ENCODE measurements at places on chromosomes 3 and 15. TPM values are rescaled to one million over a fixed set of nuclear protein-coding genes. Genes with fewer than 3 reads are reported as not detected.

DNA sequence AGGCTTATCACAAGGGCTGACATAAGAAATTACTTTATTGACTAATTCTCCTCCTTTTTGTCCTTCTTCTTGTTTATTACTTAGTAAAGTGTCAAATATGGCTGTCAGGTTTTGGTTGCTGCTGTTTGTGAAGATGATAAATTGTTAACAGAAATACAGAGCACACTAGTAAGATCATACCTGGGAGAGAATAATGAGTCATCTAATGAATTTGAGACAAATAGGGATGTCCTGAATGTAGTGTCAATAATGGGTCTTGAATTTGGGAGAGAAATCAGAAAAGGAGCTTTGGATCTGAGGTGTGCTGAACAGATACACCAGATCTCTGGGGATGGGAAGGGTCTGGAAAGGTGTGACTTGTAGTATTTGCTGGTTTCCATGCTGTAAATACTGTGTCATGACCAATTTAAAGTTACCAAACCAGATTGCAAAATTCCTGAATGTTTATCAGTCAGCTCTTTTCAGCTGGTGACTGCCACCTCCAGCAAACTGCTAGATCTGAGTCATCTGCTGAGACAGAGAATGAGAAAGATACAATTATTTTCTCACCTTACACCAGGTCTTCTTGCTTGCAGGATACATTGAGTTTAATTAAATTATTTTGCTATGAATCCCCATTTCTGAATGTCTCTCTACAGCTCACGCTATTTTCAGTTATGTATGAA is 76.7 kb upstream of the SATB1 start:
- H3K27ac ChIP-seq, result peak overlapping the region; percentile 25
- no peak overlapping the region for H3K4me3 ChIP-seq
- H3K36me3 ChIP-seq, result no peaks in the 10 kb centered on the region
- peaks cover 15% of the 10 kb centered on the region for H3K4me1 ChIP-seq

DNA sequence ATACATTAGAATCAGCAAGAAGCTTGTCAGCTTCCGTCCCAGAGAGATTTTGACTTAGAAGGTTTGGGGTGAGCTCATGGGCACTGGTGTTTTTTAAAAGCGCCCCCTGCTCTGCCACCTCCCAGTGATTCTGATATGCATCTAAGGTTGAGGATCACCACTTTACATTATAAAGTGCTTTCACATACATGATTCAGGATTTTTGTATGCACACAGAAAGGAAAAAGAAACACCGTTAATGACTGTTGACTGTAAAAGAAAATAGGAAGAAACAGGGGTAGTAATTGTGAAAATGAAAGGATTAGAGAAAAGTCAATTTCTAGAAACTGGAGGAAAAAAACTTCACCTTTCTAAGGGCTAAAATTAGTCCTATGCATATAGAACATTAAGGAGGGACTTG is 104.9 kb upstream of the ZBED2 start:
- H3K4me1 ChIP-seq, result peaks cover 16% of the 10 kb centered on the region
- H3K4me3 ChIP-seq, result no peak overlapping the region
- H3K27ac ChIP-seq, result no peak overlapping the region
- H3K36me3 ChIP-seq, result peaks cover 13% of the 10 kb centered on the region
- no peaks in the 10 kb centered on the region for H3K27me3 ChIP-seq

DNA sequence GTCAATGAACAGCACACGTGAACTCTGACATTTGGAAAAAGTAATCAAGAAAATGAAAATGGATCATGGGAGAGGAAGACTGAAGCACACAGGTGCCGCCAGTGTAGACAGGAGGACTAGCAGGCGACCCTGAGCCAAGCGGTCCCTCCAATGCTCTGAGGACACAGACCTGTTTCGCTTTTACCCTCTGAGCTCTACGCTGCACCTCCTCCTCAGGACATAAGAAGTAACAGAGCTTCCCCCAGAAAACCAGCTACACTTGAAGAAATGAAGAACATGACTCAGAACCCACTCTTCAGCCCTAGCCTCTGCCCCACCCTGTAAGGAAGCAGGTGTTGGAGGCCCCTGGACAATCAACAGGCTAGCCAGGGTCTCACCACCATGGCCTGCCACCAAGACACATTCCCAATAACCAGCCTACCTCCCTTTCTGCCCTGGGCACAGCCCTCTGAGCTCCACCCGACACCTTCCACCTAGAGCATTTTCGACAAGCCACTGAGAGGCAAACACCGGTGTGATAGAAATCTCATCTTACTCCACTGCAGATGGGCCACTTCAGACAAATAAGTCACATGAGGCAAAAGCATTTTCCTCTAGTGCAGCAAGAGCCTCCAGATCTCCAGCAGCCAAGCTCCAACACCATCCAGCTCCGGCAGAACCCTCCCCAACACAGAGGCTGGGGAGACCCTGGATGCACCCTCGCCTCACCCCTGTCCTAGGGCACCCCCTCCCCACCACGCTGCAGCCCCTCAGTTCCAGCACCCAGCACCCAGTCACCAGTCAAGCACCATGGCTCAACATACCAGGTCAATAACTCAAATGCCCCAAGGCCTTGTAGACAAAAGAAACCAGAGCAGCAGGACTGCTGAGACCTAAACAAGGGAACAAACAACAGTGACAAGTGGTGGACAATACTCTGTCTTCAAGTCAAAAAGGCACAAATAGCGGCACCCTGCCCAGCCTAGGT is 11.4 kb downstream of the FAM174B start:
- H3K36me3 ChIP-seq, result peaks cover 28% of the 10 kb centered on the region
- peak overlapping the region; percentile 63 for H3K4me3 ChIP-seq
- DNase-seq, result peak; percentile 83
- H3K4me1 ChIP-seq, result peaks cover 99% of the 10 kb centered on the region

- no peak overlapping the region for H3K27ac ChIP-seq
- H3K27me3 ChIP-seq, result no peaks in the 10 kb centered on the region
- 0 out of 2 replicates have a peak, but pooled peaks cover 7% of the 10 kb centered on the region for H3K4me1 ChIP-seq
- H3K36me3 ChIP-seq, result no peaks in the 10 kb centered on the region
- no peak overlapping the region for H3K4me3 ChIP-seq
Measured at GRCh38 chr3:152650177-152650576, 184.8 kb upstream of the P2RY1 start.

Gene TWF2
- total RNA-seq, result 102 TPM

Gene SLC9C1
- not detected for total RNA-seq

Gene RYR3
- 0.15 TPM for total RNA-seq

Gene DCLK3
- total RNA-seq, result not detected
